NCI-H2081 treated with DMSO at 0.1 percent for 48 hours (cell line): ENCODE measurements at places on chromosomes 7 and 10.

GRCh38 chr7:149454750-149455149, 6.1 kb downstream of the ZNF777 start:
- DNase-seq: no peak

GRCh38 chr7:35286422-35286821, 32.5 kb upstream of the TBX20 start:
- DNase-seq: no peak

DNA sequence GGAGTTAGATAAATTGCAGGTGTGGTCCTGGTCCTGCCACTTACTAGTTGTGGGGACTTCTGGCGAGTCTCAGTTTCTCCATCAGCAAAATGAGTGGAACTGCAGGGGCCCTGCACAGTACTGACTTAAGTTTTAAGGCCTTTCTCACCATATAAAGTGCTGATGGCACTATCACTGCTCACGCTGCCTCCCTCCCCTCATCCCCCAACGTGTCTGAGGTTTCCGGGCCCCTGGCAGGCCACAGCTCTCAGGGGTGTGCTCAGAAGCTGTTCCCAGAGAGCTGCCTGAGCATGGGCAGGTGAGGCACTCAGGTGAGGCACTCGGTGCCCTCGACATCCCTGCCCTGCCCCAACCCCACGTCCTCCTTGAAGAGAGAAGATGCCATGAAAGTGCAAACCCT, 74.2 kb downstream of the VOPP1 start:
- no peak for DNase-seq

DNA sequence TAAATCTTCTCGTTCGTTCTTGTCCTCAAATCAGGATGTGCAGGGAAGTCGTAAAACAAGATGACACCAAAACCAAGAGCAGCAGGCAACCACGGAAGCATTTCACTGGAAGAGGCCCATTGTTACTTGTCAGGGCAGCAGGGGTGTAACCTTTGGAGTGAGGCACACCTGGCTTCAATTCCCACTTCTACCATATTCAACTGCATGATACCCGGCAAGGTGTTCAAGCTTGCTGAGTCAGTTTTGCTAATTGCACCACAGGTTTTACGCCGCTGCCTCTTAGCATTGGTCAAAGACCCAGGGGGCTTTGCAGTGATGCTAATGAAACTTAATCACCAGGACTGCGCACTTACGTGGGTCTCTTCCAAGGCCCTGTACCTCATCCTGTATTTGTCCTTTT, 50.0 kb upstream of the PTER start:
- no peak for DNase-seq

- DNase-seq: no peak
Measured at GRCh38 chr10:107451047-107451446, 286.5 kb upstream of the SORCS1 start.

DNA sequence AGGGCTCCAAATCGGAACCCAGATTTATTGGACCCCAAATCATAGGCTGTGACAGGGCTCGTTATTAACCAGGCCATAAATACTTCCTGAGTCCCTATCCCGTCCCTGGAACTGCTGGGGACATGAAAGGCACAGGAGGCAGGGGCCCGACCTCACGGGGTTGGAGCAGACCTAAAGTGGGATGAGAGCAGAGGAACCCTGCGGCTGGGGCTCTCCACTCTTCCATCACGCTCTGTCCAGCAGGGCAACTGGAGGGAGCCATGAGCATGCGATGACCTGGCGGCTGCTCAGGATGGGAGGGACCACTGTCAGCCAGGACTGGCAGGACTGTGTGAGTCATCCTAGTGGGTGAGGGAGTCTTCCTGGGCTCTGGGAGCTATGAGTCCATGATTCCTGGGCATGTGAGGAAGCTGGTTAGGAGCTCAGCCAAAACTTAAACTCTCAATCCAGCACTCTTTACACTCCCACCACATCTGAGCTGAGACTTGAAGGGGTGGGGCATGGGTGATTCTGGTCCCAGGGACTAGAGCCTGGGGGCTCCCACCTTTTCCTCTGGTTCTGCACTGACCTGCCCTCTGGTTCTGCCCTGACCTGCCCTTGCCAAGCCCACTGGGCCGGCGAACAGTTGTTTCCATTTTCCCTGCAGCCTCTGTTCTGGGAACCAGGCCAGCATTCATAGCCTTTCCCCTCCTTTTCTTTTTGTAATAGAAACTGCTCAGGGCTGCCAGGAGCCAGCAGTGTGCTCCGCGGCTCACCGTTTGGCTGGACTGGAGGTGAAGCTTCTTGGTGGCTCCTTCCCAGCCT, 47.1 kb downstream of the SYPL1 start:
- DNase-seq: no peak

GRCh38 chr7:133562621-133563020, 309.7 kb downstream of the EXOC4 start:
- no peak for DNase-seq
